ENCODE measurements at places on chromosomes 1 and 21.

GRCh38 chr1:210773450-210773849 lies 360.5 kb downstream of the KCNH1 start:
- DNase-seq, result no peak

- peak; percentile 83 for DNase-seq
These were observed 2.5 kb downstream of the RGS4 start for GRCh38 chr1:163071405-163072255.

DNA sequence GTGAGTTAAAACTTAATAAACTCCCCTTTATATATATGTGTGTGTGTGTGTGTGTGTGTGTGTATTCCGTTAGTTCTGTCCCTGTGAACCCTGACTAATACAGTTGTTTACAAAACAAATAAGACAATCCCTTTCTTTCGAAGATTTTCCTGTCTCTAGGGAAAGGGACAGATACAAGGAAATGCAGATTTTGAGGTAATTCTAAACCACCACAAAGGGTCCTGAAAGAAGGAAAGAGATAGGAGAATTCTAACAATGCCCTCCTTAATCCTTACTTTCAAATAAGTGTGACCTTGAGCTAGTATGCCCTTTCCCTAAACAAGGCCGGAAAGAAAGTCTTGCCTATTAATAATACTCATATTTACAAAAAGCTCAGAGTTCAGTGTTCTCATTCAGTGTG lies 164.8 kb upstream of the COL11A1 start:
- no peak for DNase-seq

GRCh38 chr1:163202833-163203451 lies at the start of gene RGS5:
TSS of gene RGS5 (minus strand) at chr1:163202916. CDS start at chr1:163202835, 81 bp downstream.
- no peak for DNase-seq

DNA sequence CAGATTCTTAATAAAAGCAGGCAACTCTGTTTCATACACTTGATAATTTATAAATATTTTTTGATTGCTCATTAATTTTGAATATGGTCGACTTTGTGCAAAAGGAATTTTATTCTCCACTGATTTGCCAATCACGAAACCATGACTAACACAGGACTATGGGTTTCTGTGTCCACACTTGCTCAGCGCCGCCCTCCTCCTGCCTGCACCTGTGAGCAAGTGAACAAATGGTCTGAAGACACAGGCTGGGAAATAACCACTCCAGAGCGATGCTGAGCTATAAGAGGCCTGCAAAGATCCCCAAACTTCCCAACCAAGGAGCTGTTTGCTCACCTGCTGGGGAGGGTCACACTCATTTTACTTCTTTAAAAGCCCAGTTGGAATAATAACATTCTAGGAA lies 19.6 kb downstream of the ABCB10 start:
- no peak for DNase-seq

DNA sequence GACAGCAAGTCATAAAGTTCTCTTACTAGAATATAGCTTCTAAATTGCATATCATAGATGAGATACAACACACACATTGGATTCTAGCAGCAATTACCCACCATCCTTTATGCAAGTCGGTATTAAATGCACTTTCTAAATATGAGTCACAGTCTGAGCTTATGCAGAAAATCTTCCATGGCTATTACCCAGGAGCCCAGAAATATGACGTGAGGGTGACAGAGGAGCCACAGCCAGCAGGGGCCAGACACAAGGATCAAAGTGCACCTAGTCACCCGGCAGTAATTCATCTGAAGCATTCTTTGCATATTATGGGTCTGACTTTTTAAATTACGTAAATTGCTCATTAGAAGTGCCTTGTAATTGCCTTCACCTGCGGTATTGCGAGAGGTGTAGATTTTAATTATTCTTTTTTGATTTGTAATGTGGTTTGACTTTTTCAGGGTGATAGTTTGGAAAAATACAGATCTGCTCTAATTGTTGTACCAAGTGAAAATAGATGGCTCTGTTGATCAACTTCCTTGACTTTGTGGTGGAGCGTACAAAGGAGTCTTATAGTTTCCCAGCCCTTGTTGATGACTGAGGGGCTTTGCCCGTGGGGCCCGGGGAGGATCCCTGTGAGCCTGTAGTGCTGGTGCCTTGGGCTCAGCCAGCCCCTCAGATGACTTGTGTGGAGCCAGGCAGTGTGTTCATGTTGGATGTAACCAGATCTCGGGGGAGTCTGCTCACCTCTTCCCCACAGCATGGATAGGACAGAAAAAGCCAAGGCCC lies 470.0 kb upstream of the VAMP3 start:
- no peak for DNase-seq

DNA sequence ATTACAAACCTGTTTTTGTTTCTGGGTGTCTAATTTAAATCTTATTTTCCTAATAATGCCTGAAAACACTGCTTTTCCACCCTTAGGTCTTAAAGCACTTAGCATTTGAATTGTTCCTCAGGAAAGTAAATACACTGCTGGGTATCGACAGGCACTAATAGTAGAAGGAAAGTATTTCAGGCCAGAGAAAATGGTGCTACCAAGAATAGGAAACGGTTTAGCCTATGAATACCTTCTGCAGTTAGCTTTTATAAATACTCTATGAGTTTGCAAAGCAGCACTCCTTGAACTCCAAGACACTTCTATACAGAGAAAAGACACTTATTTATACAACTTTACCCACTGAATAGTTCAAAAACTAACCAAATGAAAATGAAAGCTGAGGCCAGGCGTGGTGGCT lies 6.8 kb downstream of the FUBP1 start:
- DNase-seq, result no peak

GRCh38 chr1:37931102-37931360 lies 15.8 kb downstream of the INPP5B start:
- DNase-seq, result no peak

DNA sequence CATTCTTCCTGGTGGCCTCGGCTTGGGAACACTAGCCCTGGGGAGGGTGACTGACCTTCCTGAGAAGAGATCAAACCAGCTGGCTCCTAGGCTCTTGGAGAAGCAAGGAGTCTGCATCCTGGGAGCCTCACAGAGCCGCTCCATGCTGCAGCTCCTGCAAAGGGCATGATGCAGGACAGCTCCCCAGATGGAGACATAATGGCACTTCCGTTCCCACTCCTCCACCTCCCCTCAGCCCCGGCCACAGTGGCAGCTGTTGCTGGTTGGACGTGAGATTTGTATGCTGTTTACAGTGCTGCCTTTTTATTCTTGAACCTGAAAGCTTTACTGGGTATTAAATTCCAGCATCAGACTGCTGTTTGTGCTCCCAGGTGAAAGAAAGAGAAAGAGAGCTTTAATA lies 83.7 kb upstream of the CTTNBP2NL start:
- peak; percentile 8 for DNase-seq

DNA sequence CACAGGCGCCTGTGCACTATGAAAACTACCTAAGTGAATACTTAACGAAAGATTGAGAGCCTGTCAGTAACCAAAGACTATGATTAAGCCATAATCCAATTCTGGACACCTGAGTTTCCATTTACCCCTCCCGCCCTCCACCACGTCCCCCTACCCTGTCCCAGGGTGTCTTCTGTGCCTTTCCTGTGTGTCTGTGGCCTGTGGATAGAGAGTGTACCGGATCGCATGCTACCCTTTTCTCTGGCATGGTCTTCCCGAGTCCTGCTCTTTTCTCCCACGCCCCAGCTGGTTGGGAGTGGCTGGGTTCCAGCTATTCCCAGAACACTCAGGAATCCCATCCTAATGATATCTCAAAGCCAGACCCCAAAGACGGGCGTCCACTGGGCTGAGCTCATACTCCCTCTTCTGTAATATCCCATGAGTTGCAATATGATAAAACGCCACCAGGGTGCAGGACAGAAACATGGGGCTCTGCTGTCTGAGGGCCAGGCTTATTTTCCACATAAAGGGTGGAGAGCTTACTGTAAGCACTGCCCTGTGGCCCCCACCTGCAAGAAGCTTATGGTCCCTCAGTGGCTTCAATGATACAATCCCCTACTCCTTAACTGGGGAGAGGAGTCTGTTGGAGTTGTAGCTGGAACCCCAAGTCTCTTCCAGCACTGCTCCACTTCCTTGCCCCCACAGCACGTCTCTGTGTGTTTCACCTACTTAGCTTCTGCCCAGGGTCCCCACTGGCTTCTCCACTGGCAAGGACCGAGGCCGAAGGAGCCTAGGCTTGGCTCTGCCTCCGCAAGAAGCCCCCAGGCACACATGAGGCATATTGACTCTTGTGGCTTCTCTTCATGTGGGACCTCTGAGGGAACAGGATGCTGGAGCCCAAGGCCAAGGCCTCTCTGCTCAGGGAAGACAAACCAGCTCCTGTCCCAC lies 17.6 kb upstream of the ALX3 start:
- DNase-seq, result peak; percentile 66

GRCh38 chr1:67608661-67609576 lies 76.1 kb upstream of the GADD45A start:
- no peak for DNase-seq

DNA sequence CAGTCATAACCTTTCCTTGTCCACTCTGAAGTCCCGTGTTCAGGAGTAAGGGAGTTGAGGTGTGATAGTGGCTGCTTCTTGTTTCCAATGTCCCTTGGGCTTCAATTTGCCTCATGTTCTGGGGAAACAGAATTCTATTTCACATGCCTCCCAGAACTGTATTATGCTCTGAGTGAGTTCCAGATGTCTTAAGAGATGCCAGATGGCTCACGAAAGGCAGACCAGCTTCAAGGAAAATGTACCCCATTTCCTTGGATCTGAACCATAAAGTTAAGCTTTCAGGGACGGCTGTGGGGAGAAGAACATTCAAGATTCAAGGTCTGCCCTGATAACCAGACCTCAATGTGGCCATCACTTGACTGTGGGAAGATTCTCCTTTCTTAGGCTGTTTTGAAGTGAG lies 42.4 kb downstream of the C1orf87 start:
- no peak for DNase-seq

DNA sequence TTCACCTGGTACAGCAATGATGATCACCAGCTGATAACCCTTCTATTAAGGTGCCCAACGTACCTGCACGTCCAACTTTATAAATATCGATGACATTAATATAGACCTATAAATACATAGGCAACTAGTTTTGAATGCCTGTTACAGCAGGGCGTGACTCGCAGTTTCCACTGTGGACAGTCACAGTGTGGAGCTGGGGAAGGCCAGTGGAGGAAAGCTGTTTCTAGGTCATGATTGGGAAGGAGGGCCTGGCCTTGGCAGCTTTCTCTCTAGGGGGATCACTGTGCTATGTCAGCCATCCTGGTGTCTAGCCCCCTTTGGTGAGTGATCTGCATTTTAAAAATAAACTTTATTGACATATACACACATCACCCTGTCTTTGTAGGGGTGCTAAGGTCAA lies 4.4 kb upstream of the PRDM15 start:
- no peak for DNase-seq

DNA sequence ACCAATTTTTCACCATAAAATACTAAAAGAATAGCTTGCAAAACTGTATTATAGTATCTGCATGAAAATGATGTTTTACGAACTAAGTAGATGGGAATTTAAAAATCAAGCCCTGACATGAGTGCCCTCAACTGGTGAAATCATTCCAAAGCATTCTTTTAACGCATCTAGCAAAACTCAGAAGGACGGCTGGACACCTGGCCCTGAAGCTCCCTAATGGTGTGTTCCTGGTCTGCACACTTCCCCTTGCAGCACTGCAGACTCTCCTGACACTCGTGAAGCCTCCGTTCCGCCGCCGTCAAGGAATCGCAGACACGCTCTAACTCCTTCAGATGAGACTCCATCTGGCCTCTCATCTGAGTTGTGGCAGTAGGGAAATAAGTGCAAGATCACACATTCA lies 39.9 kb downstream of the ODF2L start:
- no peak for DNase-seq

- no peak for DNase-seq
These were observed 738.8 kb downstream of the AMY1C start for GRCh38 chr1:104488296-104489015.

DNA sequence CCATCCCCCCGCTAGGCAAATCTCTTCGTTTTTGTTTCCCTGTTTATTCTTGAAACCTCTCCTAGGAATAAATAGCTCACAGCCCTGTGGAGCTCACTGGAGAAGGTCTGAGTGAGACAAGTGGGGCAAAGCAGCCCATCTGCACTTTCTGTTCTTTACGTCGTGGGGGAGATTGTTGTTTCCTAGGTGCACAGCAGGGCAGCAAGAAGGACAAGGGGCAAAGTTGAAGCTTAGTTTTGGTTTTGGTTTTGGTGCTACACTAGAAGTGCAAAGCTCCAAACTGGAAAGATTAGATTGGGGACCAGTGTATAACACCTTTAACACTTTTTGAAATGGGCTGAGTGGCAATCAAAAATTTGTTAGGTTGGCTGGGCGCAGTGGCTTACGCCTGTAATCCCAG lies 76.6 kb downstream of the GPR88 start:
- DNase-seq, result no peak

GRCh38 chr1:74237035-74237434 lies 1.8 kb downstream of the TNNI3K start:
- DNase-seq, result no peak

DNA sequence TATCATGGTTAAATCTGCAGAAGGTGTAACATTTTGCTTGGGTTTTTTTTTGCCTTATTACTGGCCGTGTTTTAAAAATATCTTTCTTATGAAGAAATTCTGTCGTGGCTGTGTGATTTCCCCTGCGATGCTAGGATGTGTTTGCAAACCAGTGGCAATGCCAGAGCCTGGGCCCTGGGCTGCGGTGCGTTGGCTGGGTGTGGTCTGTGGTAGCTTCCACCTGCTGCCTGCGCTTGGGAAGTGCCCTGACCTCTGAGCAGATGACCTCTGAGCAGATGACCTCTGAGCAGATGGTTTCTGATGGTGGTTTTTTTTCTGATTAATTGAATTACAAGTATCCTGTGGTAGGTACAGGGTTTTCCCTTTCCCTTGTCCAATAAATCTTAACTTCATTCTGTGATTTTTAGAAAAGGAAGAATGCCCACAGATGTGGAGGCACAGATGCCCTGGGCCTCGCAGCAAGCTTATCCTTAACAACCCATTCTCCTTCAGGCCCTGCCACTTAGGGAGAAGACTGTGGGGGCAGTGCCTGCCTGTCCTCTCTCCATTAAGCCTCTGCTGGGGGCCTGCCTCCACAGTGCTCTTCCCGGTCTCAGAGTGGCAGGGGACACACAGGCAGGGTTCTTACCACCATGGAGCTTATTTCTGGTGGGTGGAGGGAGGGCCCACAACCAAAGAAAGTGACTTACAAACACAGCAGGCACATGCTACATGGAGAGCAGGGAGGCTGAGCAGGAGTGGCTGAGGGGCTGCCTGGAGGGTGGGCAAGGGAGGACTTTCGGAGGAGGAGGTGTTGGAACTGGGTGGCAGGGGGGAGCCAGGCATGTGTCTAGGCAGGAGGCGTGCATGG lies 81.7 kb downstream of the PCBP3 start:
- no peak for DNase-seq

- DNase-seq, result no peak
These were observed 15.9 kb downstream of the TXNIP start for GRCh38 chr1:145980457-145980994.

GRCh38 chr1:185894791-185895190 lies 160.6 kb downstream of the HMCN1 start:
- DNase-seq, result no peak

- peak; percentile 97 for DNase-seq
These were observed 25.9 kb downstream of the RHBG start for GRCh38 chr1:156394835-156395461.

Data from NCI-H146 (cell line).